Choroid plexus epithelial cell (primary cell): ENCODE measurements at places on chromosomes 4 and X.

DNA sequence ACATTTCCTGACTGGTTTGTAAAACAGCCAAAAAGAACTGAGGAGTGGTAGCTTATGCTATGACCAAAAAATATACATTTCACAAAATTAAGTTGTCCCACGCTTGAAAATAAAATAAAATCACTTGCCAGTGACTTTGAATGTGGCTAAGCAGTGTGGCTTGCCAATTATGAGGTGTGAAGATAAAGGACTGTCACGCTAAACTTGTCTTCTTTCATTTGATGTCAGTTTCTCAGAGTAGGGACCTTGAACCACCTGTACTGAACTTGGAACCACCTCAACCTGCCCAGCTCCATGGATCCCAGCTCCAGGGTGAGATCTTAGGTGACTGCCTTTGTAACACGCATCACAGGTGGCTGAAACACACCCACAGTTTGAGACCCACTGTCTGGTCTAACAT lies 113.7 kb upstream of the TBL1X start:
- no peak for DNase-seq

- DNase-seq: peak; percentile 75
Measured at GRCh38 chr4:123250843-123251242, 145.8 kb upstream of the SPRY1 start.

- no peak for DNase-seq
Measured at GRCh38 chr4:118825799-118826198, 10.1 kb downstream of the SEC24D start.

DNA sequence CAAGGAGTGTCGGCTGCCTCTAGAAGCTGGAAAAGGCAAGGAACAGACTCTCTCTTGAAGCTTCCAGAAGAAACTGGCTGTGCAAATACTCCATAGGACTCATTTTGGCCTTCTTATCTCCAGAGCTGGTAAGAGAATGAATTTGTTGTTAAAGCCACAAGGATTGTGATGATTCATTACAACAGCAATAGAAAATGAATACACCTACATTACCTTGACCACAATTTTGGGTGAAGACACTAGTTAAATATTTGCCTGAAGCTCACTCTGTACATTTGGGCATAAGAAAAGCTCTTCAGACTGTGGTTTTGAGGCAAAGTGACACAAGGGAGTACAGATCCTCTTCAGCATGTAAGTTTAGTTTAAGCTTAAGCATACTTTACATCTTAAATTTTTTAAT lies 134.5 kb upstream of the TLL1 start:
- DNase-seq: no peak

DNA sequence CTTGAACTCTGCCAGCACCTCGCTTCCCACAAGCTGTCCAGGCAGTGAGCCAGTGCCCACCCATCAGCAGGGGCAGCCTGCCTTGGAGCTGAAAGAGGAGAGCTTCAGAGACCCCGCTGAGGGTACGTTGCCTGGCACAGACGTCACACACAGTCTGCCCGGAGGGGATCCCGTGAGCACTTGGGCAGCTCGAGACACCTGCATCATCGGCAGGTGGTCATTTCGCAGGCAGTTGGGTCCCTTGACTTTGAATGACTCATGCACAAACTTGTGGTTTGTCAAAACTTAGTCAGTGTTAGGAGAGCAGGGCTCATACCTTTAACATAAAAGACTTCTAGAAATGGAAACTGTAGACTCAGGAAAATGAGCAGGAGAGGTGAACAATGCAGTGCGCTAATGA lies 9.9 kb downstream of the TACC3 start:
- peak; percentile 31 for DNase-seq

DNA sequence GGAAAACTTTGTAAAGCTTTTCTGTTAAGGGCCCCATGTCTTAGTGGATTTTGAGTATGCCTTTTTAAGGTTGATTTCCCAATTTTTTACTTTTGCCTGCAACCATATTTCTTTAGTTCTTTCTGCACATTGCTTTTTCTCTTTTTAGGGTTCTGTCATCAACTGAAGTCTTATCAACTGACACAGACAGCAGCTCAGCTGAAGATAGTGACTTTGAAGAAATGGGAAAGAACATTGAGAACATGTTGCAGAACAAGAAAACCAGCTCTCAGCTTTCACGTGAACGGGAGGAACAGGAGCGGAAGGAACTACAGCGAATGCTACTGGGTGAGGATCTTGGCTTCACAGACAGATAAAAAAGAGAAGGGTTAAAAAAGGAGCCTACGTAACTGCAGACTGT lies 27.8 kb downstream of the TAF1 start:
- DNase-seq: no peak

- peak; percentile 51 for DNase-seq
Measured at GRCh38 chrX:49171752-49172279, at the start of gene PLP2. Gene PLP2, plus strand, starts transcription at chrX:49171898. Its CDS starts 103 bp downstream, at chrX:49172001.

GRCh38 chr4:173319696-173320095 lies 14.5 kb downstream of the HMGB2 start:
- peak; percentile 70 for DNase-seq

- peak; percentile 93 for DNase-seq
Measured at GRCh38 chrX:74450803-74451449, 29.6 kb downstream of the SLC16A2 start.

DNA sequence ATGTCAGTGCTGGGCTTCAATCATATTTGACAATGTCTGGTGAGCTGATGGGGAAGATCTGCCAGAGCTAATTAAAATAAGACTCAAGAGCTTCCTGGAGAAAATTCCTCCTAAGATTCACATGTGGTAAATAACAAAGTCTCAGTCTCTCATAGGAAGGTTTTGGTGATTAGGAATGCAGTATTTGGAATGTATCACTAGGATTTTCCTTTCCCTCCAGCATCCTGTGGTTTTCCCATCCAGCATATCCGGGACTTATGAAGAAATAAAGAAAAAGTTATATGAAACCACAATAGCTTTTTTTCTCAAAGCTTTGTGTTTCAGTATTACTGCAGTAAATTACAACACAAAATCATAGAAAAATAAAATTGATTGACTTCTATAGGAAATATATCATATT lies 1597.1 kb downstream of the ADGRL3 start:
- DNase-seq: no peak

GRCh38 chr4:1338752-1339414 lies 8.1 kb upstream of the UVSSA start:
- no peak for DNase-seq

GRCh38 chr4:24603343-24603742 lies 19.0 kb upstream of the DHX15 start:
- DNase-seq: no peak

DNA sequence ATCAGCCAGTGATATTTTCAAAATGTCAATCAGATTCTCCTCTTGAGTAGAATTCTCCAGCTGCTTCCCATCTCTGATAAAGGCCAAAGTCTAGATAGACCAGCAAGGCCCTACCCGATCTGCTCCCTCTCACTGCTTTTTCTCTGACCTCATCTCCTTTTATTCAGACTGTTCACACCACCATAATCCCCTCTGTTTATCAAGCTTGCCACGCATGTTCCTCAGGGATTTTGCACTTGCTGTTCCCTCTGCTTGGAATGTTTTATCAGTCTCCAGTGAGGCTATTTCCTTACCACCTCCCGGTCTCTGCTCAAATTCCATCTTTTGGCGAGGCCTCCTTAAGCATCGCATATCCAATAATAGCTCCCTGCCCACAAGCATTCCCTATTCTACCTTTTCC lies 20.1 kb downstream of the NOCT start:
- DNase-seq: no peak

DNA sequence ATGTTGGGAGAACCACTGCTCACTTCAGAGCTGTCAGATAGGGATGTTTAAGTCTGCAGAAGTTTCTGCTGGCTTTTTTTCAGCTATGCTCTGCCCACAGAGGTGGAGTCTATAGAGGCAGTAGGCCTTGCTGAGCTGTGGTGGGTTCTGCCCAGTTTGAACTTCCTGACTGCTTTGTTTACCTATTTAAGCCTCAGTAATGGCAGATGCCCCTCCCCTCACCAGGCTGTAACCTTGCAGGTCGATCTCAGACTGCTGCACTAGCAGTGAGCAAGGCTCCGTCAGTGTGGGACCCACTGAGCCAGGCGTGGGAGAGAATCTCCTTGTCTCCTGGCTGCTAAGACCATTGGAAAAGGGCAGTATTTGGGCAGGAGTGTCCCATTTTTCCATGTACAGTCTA lies 36.8 kb downstream of the AFM start:
- no peak for DNase-seq

DNA sequence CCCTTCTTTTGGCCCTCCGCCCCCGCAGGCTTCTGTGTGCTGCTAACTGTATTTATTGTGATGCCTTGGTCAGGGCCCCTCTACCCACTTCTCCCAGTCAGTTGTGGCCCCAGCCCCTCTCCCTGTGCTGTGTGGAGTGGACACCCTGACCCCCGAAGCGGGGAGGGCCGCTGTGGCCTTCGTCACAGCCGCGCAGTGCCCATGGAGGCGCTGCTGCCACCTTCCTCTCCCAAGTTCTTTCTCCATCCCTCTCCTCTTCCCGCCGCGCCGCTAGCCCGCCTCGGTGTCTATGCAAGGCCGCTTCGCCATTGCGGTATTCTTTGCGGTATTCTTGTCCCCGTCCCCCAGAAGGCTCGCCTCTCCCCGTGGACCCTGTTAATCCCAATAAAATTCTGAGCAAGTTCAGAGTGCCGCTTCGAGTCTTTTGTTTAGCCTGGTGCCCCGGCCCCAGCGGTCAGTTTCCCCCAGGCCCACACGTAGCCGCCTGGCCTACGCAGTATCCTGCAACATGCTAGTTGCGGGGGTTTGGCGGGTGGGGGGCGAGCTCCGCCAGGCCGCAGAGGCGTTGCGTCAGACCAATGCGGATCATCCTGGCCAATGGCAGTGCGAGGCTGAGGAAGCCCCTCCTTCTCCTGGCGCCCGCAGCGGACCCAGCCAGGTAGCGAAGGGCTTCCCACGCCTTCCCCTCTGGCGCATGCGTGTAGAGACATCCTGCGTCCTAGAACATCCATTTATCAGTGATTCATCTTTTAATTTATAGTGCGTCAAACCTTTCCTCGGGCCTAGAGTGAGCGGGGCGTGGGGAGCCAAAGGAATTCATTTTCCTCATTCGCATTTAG lies 5.6 kb upstream of the KANTR start:
- DNase-seq: peak; percentile 87

DNA sequence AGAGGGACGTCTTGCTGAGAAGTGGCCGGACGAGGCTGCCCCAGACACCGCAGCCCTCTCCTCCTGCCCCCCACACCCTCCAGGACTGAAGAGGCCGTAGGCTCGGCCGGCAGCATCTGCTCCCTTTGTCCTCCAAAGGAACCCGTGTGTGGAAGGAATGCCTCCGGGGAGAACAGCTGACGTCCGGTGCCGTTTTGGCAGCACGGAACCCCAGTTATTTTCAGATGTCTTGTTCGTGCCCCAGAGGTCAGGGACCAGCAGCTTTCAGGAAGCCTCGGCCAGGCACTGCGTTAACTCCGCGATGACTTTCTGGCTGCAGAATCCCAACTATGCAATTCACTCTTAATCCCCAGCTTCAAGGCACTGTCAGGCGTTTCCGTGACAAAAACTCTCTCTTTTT lies 10.9 kb upstream of the PPP2R3B start:
- DNase-seq: peak; percentile 93

- DNase-seq: no peak
Measured at GRCh38 chrX:105648732-105649131, 173.6 kb upstream of the NRK start.

DNA sequence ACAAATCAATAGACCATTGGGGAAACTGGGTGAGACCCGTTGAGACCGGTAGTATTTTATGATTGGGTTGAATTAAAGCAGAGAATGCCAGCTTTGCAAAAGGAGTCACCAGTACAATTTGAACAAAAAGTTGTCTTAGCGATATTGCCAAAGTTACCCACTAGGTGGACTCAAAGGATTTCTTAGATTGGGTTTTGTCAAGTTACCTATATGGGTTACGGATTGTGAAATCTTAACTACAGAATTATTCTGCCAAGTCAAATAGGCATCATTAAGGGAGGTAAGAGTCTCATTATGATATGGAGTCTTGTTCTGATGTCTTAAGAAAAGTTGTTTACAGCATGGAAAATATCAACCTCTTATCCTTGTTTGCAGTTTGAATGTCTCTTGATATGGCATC lies 15.0 kb upstream of the CT47A1 start:
- DNase-seq: peak; percentile 41

DNA sequence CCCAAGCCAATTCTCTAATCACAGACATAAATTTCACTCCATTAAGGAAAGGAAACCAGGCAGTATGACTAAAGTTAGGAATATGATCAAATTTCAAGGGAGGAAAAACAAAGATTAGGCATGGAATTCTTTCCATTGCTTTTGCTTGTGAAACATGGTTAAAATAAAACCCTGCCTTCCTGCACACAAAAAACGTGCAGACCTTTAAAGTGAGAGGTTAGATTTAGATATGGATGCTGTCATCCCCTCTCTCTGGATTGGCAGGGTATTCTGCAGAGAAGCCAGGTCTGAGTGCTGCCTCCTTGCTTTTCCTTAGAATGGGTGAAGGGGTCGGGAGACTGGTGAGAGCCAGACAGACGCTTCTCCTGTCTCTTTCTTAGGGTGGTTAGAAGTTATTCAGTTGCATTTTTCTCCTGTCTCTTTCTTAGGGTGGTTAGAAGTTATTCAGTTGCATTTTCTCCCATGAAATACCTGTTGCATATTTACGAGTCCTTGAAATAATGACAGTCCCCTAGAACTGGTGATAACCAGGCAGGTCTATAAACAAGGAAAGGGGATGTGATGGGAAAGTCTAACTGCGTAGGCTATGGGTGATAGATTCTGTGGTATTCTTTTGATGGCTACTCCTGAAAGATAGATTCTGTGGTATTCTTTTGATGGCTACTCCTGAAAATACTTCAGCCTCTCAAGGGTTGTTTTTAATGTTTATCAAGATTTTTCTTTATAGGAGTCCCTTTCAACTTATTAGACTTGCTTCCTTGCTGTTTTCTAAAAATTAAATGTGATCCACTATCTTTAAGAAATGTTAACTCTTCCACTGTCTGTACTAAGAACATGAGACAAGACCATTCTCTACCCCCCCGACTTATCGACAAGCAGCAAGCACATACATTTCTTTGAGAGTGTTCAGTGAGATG lies 163.6 kb downstream of the SPRY1 start:
- peak; percentile 39 for DNase-seq

DNA sequence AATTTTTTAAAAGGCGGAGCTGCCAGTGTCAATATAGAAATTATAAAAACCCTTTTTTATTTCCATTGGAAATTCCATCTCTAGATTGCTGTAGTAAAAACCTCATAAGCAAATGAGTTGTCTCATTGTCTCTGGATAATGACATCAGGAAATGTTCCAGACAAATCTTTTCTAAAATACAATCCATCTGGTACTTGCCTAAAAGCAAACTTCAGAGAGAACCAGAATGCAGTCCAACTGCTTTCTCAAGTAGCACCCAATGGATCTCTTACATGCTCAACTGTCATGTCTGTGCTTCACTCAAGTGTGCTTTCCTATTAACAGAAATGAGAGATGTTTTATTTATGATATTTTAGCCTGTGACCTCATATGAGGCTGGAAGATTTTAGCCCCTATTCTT lies 399.6 kb upstream of the NDST3 start:
- DNase-seq: no peak

GRCh38 chr4:168841000-168841671 lies 168.9 kb downstream of the CBR4 start:
- no peak for DNase-seq

- peak; percentile 36 for DNase-seq
Measured at GRCh38 chr4:75769036-75769435, 44.7 kb downstream of the USO1 start.

GRCh38 chr4:65461781-65462180 lies 208.5 kb downstream of the EPHA5 start:
- no peak for DNase-seq

- DNase-seq: no peak
Measured at GRCh38 chrX:34859191-34859590, 83.4 kb upstream of the FAM47B start.
